GM23338 (cell line): ENCODE measurements at places on chromosomes 16 and 17.
A peak's percentile ranks its signal among the peaks of the same experiment; 100 is the strongest.

DNA sequence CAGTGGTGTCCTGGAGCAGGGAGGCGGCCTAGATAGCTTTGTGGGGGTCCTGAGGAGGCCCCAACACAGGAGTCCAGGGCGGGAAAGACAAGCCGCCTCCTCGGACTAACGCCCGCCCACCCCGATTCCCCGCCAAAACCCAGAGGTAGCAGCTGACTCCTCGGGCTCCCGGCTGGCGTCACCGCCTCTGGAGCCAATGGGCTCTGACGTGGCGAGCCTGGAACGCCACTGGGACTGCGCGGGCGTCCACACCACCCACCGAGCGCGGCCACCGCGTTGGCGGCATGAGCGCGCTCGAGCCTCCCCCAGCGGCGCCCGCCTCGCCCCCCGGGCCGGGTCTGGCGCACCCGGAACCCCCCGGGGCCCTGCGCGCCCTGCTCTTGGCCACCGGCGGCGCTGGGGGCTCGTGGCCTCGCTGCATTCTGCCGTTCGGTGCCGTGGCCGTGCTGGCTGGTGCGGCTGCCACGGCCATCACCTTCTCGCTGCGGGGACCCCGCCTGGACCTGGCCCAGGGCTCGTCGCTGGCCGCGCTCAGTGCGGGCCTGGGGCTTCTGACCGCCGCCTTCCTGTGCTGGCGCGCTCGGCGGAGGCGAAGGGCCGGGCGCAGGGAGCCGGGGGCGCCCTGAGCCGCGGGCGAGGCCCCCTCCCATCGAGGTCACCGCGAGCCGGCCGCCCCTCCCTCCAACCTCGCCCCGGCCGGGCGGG is 3.4 kb upstream of the NTN3 start:
- peak; percentile 83 for DNase-seq

DNA sequence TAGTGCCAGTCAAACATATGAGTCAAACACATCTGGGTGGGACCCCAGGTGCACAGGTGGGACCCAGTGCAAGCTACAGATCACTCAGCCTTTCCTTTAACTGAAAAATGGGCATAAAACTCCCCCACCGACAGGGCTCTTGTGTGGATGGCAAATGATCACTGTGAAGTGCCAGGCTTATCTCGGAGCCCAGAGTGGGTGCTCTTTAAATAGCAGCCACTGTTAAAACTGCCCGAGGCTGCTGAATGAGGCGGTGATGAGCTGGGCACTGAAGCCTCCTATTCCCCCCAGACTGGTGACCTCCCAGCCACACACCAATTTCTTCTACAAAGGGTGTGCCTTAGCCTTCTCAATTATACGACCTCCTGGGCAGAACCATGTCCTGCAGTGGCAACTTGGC is 433.8 kb downstream of the SLC39A11 start:
- DNase-seq, result no peak

DNA sequence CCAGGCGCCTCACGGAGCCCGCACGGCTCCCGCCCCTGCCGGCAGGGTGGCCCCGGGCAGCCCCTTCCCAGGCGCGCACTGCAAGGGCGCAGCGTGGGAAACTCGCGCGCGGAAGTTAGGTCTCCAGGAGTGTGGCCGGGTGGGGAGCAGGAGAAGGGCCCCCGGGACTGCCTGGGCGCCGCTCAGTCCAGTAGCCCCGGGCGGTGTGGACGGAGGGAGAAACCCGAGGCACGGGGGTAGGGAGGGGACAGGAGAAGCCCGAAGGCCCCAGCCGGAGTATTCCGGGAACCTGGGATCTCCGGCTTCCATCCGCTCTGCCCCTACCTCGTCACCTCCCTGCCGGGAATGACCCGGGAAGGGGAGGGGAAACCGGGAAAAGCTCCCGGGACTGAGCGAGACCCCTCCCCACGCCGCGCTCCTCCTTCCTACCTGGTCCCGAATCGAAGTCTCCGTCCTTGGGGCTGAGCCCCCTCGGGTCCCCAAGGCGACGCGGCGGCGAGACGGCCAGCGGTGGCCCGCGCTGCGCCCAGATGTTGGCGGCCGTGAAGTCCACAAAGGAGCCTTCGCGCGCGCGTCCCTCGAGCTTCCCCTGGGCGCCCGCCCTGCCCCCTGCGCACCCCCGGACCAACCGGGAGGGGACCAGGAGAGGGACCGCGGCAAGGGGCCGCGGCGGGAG is 418 bp downstream of the SOCS3 start:
- DNase-seq, result peak; percentile 51

GRCh38 chr16:17316005-17316404 is 154.8 kb downstream of the XYLT1 start:
- DNase-seq, result no peak

DNA sequence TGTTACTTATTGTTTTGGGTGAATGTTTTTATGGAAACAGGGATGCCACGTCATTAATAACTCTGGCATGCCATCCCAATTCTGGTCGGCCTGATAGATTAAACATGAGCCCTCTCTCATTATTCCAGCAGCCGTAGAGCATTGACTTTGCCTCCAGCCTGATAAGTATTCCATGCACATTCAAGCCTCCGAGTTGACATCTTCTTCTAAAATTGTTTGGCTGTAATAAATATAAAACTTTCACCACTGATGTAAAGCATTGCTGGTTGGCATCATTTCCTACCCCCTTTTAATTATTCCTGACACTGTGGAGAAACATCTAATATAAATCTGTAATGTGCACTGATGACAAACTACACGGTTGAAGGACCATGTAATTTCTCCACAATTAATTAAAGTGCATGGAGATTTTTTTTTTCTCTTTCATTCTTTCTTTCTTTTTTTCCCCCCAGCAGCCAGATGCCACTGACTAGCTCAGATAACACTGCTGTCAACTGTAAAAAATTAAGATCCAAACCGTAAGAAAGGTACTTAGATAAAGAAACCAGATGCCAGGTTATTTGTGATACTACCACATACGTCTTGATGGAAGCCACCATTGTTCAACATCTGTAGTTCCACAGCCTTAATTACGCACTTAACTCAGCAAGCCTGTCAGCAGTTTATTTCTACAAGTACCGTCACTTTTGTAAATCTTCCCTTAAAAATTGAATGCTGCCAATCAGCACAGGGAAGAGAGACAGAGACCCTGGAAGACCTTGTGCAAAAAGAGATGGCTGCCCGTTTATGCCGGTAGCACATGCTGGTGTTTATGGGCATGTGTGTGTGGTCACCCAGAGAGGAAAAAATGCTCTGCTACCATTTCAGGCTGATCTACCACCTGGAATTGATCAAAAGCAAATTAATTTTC is 237.7 kb downstream of the IRX3 start:
- no peak for DNase-seq
